ENCODE measurements at places on chromosomes 12 and 14.

GRCh38 chr12:115823635-115824034, 453.9 kb downstream of the MED13L start:
- DNase-seq: no peak

GRCh38 chr14:105392131-105393090, 5.9 kb upstream of the TEX22 start:
- no peak for DNase-seq

GRCh38 chr14:104808456-104808855, 7.6 kb downstream of the ZBTB42 start:
- no peak for DNase-seq

DNA sequence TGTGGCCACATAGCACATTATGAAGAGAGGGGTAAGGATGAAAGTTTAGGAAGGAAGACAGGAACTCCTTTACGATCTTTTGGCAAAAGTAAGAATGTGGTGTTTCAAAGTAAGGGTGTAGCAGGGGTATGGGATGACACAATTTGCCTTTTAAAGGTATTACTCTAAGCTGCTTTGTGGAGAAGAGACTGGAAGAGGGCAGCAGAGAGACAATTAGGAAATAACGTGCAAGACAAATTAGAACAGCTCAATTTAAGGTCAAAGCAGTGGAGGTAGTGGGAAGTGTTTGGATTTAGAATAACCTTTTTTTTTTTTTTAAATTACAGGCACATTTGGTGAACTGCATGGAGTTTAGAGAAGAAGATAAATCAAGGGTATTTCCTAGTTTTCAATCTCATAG, 342.6 kb downstream of the NOVA1 start:
- DNase-seq: no peak

- DNase-seq: no peak
Measured at GRCh38 chr12:49672301-49673217, 34.6 kb downstream of the FMNL3 start.

DNA sequence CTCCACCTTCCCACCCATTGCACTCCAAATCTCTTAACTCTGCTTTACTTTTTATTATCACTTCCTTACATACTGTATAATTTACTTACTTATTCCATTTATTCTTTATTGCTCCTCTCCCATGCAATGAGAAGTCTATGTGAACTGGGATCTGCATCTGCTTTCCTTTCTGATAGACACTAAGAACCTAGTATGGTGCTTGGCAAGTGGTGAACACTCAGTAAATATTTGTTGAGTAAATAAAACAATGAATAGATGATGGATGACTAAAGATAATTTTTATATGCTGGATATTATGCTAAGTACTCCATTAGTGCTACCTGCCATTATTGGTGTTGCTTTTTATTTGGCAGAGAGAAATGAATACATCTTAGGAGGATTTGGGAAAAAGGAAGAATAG, 151.0 kb downstream of the TPH2 start:
- no peak for DNase-seq

- DNase-seq: no peak
Measured at GRCh38 chr14:100524933-100525243, 62.3 kb downstream of the BEGAIN start.

DNA sequence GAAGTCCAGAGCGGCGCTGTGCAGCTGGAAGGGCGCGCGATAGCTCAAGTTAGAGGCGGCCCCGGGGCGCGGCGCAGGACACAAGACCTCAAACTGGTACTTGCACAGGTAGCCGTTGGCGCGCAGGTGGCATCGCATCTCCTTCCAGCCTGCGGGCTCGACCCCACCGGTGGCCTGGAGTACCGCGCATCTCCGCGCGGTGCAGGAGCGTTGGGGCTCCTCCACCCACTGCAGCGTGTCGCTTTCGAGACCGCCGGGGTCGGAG, 553 bp downstream of the CLEC14A start:
- DNase-seq: no peak
